CD4-positive, alpha-beta T cell treated with Interleukin-12 subunit alpha and Interleukin-12 subunit beta, for 1 hour (primary cell): ENCODE measurements at places on chromosomes 7 and 10.
A peak's percentile ranks its signal among the peaks of the same experiment; 100 is the strongest.

DNA sequence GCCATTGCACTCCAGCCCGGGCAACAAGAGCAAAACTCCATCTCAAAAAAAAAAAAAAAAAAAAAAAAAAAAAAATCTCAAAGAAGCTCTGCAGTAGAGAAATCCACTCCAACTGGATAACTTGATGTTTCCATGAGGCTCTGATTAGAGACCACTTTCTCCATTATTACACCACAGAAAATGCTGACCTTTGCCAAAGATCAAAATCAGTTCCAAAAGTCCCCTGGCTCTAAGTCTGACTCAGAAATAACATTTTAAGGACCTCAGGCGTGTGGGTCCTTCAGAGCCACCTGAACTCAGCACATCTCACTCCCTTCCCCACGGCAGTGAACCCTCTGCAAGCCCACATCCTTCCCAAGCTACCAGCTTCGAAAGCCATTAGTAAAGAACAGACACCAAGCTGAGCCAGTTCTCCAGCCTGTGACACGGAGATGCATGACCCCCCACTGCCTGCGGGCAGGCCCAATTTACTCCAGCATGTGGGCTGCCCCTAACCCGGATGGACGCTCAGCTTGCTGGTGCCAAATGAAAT lies 13.8 kb upstream of the TMEM120A start:
- DNase-seq: peak; percentile 19

DNA sequence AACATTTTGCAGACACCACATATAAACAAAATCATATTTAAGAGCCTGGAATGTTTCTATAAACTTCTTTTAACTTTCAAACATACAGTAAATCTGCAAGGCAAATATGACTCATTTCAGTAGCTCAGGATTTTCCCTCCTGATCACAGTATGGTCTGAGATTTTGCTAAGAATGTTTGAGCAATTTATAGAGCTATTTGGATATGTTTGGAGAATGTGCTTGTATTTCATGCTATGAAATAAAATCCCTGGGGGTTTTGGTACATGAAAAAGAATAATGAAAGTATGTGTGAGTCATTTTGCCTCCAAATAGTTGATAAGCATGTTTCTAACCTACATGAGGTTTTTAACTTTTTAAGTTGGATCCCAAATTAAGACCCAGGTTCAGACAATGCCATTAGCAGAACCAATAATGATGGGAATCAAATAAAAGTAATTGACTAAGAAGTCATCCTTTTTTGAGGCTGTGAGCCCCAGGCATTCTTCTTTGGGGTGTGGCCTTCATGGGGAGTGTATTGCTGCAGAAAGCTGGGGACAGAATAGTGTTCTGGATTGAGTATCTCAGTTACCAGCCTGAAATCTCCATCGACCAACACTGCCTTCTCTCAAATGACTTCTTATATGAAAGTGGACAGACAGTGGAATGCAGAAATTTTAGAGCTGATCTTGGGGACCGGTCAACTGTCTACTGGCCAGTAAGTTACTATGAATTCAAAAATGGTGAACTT lies 66.1 kb upstream of the AGBL3 start:
- DNase-seq: no peak

DNA sequence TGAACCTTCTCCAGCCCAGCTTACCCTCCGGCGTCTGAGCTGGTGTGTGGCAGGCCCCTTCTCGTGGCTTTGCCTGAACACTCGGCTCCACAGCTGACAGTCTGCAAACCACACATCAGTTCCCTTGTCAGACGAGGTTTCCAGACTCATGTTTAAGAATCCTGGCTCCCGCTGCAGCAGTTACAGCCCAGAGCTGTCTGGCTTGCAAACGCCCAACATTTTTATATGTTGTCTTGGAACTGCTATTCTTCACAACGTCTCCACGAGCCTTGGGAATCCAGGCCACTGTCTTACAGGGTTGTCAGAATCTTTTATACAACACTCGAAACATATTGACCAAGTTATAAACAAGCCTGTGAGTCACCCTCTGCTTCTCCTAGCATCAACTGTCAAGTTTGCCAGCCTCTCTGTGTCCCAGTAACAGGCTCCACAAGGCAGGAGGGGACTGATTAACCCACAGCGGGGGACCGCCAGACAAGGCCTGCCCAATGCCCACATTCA lies 68.1 kb downstream of the TNS3 start:
- DNase-seq: no peak

- no peak for DNase-seq
These were observed 101.2 kb downstream of the ARL4A start for GRCh38 chr7:12788591-12788990.

- DNase-seq: no peak
These were observed 87.1 kb downstream of the ITGB8 start for GRCh38 chr7:20417675-20418382.

DNA sequence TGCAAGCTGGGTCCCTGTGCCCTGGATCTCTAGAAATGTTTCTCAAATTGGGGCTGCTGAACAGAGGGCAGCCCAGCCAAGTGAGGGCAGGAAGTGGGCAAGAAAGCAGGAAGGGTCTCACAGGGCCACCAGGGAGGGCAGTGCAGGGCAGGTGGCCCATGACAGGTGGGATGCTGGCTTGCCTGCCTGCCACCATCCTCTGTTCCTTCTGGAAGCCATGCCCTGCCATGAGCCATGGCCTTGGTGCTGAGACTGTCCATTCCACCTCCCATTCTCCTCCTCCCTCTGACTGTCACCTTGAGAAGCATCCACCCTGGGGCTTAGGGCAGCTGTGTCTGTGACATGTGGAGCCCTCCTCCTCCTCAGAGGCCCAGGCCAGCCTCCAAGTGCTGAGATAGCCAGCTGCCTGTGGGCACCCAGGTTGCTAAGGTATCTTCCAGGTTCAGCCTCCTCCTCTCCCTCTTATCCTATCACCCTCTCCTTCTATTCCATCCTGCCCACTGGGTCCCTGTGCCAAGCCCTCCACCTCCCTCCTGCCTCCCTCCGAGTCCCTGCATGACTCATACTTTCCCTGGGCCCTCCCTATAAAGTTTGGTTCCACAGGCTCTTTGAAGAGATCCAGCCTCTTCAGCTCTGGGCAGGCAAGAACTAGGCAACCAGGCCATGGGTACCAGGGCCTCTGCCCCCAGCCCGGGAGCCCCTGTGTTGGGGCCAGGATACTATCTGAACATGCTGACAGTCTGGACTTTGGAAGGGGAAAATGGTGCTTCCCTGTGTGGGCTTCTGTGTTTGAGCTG lies 1.3 kb downstream of the VSIR start:
- DNase-seq: peak; percentile 36

DNA sequence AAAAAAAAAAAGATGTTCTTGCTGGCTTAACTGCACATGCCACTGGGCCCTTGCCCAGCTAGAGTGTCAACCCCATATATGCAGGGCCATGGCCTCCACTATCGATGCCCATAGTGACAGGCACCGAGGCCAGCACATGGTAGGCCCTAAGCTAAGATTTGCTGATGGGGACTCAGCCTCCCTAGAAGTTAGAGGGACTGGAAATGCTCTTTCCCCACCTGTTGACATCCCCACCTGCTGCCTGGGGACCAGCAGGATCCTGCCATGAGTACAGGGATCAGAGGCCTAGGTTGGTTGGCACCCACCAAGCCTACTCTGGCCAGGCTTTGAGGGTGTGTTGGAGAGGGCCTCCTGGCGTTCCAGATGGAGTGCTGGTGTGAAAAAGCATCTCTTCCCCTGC lies 16.0 kb upstream of the SLC18A2 start:
- no peak for DNase-seq
